ENCODE measurements at places on chromosomes 11 and 22. TPM values are rescaled to one million over a fixed set of nuclear protein-coding genes. Genes with fewer than 3 reads are reported as not detected.

- no peaks in the 10 kb centered on the region for H3K36me3 ChIP-seq
- H3K27me3 ChIP-seq: peaks cover 7% of the 10 kb centered on the region
- no peaks in the 10 kb centered on the region for H3K4me1 ChIP-seq
- H3K4me3 ChIP-seq: no peak overlapping the region
Observed at GRCh38 chr11:4699697-4700435, 2.2 kb upstream of the OR51E2 start.

BTBD18 gene
- total RNA-seq: not detected

DNA sequence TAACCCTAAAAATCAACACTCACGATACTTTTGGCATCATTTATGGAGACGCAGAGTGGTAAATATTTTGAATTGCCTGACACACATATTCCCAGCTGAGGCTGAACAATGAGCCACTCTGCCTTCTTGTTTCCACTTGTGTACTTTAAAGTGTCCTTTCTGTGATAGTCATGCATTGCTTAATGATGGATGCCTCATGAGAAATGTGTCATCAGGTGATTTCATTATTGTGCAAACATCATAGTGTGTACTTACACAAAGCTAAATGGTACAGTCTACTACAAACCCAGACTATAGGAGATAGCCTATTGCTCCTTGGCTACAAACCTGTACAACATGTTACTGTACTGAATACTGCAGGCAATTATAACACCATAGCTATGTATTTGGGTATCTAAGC, 44.2 kb downstream of the MRE11 start:
- H3K27ac ChIP-seq: no peak overlapping the region
- H3K36me3 ChIP-seq: peaks cover 8% of the 10 kb centered on the region
- no peaks in the 10 kb centered on the region for H3K4me1 ChIP-seq
- H3K4me3 ChIP-seq: no peak overlapping the region
- DNase-seq: no peak
- no peaks in the 10 kb centered on the region for H3K27me3 ChIP-seq

TSPO gene
- total RNA-seq: 61.5 TPM

MS4A3 gene
- total RNA-seq: not detected

GRCh38 chr22:44622679-44623078, 79.3 kb upstream of the PRR5 start:
- H3K36me3 ChIP-seq: no peaks in the 10 kb centered on the region
- no peak overlapping the region for H3K4me3 ChIP-seq
- H3K27me3 ChIP-seq: no peaks in the 10 kb centered on the region

DNA sequence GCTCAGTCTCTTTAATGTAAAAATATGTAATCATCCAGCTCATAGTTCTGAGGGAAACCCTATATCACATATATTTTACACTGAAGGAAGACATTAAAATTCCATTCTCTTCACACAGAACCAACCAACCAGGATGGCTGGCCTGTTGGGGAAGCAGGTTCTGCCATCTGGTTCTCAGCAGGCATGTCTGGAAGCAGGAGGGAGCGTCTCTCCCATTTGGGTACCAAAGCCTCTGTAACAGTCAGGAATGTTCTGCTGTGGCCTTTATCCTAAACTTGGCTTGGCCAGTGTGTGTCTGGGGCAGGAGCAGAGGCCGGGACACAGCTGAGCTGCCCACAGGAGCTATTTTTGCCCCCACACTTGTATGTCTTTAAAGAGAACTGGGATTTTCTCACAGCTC, 29.2 kb downstream of the SGSM3 start:
- peaks cover 84% of the 10 kb centered on the region for H3K4me1 ChIP-seq
- DNase-seq: no peak
- H3K4me3 ChIP-seq: no peak overlapping the region
- H3K27me3 ChIP-seq: no peaks in the 10 kb centered on the region
- H3K27ac ChIP-seq: peak overlapping the region; percentile 31

DNA sequence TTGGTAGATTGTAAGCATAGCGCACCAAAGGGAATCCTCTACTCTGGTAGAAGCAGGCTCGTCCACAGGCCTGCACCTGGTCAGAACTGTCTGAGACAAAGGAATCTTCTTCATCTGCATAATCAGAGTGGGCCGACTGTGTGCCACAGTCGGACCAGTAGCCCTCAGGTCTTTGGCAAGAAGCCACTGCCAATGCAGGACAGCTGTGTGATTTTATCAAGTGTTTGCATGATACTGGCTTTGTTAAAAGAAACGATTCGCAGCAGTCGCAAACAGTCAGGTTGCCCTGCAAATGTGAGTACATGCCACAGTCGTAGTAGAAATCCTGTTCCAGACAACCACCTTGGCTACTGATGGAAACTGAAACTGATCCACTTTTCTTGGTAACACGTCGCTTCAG, 4.9 kb upstream of the CCDC34 start:
- no peaks in the 10 kb centered on the region for H3K36me3 ChIP-seq
- no peak for DNase-seq
- H3K27ac ChIP-seq: no peak overlapping the region
- H3K4me1 ChIP-seq: peaks cover 8% of the 10 kb centered on the region
- no peak overlapping the region for H3K4me3 ChIP-seq
- peaks cover 7% of the 10 kb centered on the region for H3K27me3 ChIP-seq

DNA sequence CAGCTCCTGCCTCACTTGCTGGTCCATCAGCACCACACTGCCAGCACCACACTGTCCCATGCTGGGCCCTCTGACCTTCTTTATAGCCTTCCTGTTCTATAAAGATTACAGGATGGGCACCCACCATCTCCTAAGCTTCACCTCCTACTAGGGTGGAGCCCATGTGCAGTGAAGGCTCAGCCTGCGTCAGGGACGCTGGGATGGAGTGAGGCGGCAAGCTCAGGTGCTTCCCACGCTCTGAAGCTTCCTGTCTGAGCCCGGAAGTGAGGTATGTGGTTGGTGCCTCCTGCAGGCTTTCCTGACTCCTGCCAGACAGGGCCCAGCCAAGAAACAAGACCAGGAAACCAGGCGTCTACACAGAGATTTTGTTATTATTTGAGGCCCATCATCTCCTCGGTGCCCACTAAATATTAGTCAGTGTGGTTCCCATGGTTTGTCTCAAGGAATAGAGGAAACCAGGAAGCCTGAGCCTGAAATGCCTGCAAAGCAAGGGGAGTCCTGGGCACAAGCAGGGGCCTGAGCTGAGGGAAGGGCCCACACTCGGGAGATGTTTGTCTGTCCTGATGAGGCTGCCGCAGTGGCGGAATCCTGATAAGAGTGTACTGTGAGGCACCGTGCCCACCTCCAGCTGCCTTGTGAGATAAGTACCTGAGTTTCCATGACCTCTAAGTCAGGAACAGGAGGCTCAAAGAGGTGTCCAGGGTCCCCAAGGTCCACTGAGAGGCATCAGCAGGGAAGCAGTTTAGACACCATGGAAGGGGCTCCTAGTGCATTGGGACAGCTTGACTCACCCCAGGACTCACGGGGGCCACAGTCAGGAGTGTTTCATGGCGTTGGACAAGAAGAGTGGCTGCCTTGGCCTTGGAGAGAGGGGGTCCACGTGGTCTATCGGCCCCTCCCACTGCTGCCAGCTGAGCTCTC, 22.0 kb downstream of the RSPH14 start:
- no peaks in the 10 kb centered on the region for H3K27me3 ChIP-seq
- H3K27ac ChIP-seq: peak overlapping the region; percentile 91
- DNase-seq: peak; percentile 44

OR4A47 gene
- total RNA-seq: not detected

- H3K36me3 ChIP-seq: no peaks in the 10 kb centered on the region
- H3K4me1 ChIP-seq: no peaks in the 10 kb centered on the region
- H3K27ac ChIP-seq: no peak overlapping the region
- DNase-seq: no peak
- H3K4me3 ChIP-seq: no peak overlapping the region
Observed at GRCh38 chr11:22359295-22359694, 21.1 kb downstream of the SLC17A6 start.

- H3K4me1 ChIP-seq: peaks cover 6% of the 10 kb centered on the region
- H3K27ac ChIP-seq: no peak overlapping the region
- no peaks in the 10 kb centered on the region for H3K36me3 ChIP-seq
- no peak for DNase-seq
- H3K27me3 ChIP-seq: peaks cover 13% of the 10 kb centered on the region
Observed at GRCh38 chr22:22043296-22044078, 60.9 kb upstream of the TOP3B start.

TIMM10 gene
- 106 TPM for total RNA-seq

DNA sequence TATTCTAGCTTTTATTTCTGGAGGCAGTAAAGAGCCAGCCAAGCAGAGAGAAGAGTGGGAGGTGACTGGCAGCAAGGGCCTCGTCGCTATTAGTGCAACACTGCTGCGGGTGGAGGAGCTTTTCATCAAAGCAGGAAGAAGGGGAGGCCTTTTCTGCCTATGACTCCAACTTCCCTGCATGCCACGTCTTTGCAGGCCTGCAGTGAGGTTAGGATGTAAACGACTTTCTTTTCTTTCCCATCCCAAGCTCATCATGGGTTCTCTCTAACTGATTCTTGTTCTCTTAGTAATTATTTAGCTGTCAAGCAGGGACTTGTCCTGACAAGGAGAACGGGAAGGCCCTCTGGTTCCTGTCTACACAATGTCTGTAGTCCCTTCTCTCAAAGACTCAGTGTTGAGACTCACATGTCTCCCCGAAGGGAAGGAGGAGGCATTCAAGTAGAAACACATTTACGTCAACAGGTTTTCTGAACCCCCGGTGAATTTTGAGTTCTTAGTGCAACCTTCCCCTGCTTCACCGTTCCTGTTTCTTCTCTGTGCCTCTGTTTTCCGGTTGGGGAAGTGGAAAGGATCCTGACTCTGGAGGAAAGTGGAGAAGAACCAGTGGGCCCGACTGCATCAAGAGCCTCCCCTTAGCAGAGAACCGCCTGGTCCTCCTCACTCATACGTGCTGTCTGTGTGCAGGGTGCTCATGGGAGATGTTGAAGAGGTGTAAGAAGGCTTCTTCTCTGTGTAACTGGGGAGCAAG, 56.9 kb downstream of the PACS1 start:
- H3K27me3 ChIP-seq: no peaks in the 10 kb centered on the region
- no peaks in the 10 kb centered on the region for H3K36me3 ChIP-seq
- H3K4me1 ChIP-seq: peaks cover 78% of the 10 kb centered on the region
- H3K4me3 ChIP-seq: peak overlapping the region; percentile 81
